ENCODE measurements at places on chromosomes 4 and X.

GRCh38 chr4:29262986-29263385, 1457.2 kb upstream of the PCDH7 start:
- no peak for DNase-seq

- DNase-seq, result no peak
These were observed 804.3 kb downstream of the FSTL5 start for GRCh38 chr4:161359491-161359890.

GRCh38 chr4:27514711-27515110, 654.1 kb downstream of the STIM2 start:
- DNase-seq, result no peak

DNA sequence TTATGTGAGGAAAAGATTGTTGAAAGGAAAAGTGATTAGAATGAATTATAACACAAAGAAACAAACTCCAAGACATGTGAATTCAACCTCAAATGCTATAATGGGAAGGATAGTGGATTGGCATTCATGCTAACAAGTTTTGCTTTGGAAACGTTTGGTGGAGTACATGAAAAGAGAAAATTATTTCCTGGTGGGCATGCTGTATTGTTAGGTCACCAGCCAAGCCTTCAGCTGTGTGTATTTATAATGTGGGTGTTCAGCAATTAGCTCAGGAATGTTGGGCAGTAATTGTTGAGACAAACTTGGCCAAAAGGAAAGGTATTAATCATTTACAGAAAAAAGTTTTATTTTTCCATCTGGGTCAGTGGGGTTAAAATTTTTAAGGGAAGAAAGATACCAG, 198.9 kb upstream of the ARSJ start:
- no peak for DNase-seq

DNA sequence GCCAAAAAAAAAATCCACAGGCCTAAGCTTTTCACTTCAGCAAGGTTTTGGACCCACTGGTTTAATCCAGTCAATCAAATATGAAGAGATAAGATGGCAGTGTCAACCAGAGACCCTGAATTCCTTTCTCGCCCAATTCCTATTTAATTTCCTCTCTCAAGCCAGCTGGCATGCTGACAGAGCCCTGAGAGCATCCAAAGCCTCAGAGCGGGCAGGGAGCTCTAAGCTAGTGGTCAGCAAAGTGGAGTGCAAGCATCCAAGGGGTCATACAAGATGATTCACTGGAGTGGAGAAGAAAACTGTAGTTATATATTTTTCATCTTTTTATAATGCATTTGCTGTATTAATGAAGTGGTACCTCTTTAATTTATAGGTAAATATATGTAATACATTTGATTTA, 37.8 kb upstream of the PRPS2 start:
- DNase-seq, result no peak

- peak; percentile 8 for DNase-seq
These were observed 142.5 kb upstream of the MED14 start for GRCh38 chrX:40877887-40878286.

- DNase-seq, result peak; percentile 48
These were observed 50.3 kb downstream of the MED28 start for GRCh38 chr4:17664755-17665154.

GRCh38 chr4:16757080-16757521, 141.3 kb downstream of the LDB2 start:
- DNase-seq, result no peak

DNA sequence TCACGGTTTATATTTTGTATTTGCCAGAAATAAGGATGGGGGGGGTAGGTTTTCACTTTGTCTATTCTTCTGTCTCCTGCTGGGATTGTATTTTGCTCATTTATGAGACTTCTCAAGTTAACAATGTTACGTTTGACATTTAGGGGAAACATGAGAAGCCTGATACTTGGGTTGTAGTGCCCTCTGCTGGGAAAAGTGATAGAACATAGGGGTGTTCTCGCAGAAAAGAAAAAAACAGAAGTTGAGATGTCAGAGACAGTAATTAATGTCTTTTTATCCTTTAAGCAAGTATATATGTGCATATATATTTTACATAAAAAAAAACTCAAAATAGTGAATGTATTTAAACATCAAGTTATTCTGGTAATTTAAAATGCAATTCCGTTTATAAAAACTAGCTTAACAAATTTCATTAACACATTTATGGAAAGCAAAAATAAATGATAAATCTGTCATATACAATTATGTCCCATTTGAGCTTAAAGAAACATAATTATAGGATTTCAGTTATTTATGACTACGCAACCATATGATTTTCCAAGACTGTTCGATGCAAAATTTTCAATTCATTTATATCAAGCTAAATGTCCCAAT, 46.0 kb upstream of the TMPRSS11F start:
- DNase-seq, result peak; percentile 69

DNA sequence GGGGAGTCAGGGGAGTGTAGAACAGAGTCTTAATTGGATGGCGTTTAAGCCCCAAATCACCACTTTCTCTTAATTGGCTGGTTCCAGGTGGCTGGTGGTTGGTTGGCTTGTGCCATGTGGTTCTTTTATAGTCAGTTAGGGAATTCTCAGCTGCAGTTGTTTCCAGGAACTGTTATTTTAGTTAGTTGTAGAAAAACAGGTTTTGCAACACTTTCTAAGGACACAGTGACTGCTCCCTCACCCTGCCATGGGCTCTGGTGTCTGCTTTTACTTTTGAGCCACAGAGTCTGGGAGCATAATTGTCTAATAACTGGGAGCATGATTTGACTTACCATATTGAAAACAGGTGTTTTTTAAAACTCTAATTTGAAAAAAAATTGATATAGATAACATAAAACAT, 75.8 kb upstream of the PCDH18 start:
- no peak for DNase-seq

GRCh38 chr4:129998436-129999150, 902.6 kb downstream of the C4orf33 start:
- DNase-seq, result no peak

- no peak for DNase-seq
These were observed 109.6 kb downstream of the MAML3 start for GRCh38 chr4:140044337-140044902.

DNA sequence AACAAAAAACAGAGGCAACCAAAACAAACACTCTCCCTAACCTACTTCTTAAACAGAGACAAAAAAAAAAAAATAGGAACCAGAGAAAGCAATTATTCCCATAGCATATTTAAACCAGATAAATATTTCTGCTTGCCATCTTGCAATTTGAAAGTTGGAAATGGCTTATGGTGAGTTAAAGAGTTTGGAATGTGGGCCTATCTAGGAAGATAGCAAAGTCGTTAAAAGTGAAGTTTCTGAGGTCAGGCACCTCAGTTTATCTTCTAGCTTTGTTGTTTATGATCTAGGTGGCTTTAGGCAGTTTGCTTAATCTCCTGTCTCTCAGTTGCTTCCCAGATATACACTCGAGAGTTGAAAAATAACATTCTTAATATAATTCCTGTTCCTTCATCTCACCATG, 284.2 kb downstream of the KCNIP4 start:
- DNase-seq, result no peak

- no peak for DNase-seq
These were observed 5.4 kb downstream of the HTRA3 start for GRCh38 chr4:8274765-8275547.

GRCh38 chr4:138567696-138568095, 325.5 kb upstream of the SLC7A11 start:
- DNase-seq, result no peak

GRCh38 chr4:176052744-176053143, 12.9 kb upstream of the WDR17 start:
- no peak for DNase-seq
